ENCODE measurements at places on chromosomes 1 and 21. TPM values are rescaled to one million over a fixed set of nuclear protein-coding genes. Genes with fewer than 3 reads are reported as not detected.

SH2D5 gene
- not detected for total RNA-seq

SERPINC1 gene
- total RNA-seq = not detected

PRCC gene
- 23.3 TPM for total RNA-seq

FMOD gene
- total RNA-seq = 57.1 TPM

SYNC gene
- 71.8 TPM for total RNA-seq

SEMA6C gene
- total RNA-seq = 83.6 TPM

GNG4 gene
- 0.51 TPM for total RNA-seq

C8B gene
- total RNA-seq = not detected

TTLL7 gene
- total RNA-seq = 44.2 TPM

SPRR2A gene
- total RNA-seq = 3.1 TPM

KRTAP13-4 gene
- not detected for total RNA-seq

TMEM200B gene
- total RNA-seq = 11.0 TPM

KRTAP13-2 gene
- total RNA-seq = not detected

SPATA21 gene
- not detected for total RNA-seq

NECTIN4 gene
- total RNA-seq = 18.0 TPM

- DNase-seq = peak; percentile 60
Measured at GRCh38 chr1:16153999-16154673, 1.7 kb downstream of the EPHA2 start.

- no peak for DNase-seq
Measured at GRCh38 chr1:94792473-94793295, 27.5 kb upstream of the SLC44A3 start.

DNA sequence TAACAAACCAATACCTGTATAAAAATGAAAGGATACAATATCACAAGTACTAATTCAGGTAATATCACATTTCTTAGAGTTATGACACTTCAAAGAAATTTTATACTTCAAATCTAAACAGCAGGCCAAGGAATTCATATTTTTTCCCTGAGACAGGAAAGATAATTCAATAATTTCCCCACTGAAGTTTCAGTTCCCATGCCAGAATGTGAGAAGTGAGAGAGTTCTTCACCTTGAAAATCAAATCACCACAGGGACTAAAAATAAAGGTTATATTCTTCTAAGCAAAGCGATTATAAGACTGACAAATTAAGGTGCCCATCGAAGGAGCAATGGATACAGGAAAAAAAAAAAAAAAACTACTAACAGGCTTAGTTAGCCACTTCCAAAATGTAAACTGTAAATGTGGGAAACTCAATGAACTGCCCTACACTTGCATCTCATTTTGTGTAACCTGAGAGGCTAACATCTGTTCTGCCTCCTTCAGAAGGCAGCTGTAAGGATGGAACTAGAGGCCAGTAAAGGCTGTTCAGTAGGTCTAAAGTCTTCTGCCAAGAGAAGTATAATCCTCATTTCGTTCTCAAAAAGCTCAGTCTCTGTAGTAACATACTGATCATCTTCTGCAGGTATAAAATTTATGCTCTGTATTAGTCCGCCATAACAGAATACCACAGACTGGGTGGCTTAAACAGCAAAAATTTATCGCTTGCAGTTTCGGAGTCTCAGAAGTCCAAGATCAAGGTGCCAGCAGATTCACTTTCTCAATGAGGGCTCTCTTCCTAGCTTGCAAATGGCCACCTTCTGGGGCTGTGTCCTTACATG lies 127.8 kb downstream of the RERE start:
- DNase-seq = peak; percentile 87

GRCh38 chr1:999725-1000356 lies at the start of gene HES4:
TSS of gene HES4 (minus strand) at chr1:1000097. CDS start at chr1:999973, 124 bp downstream.
- peak; percentile 97 for DNase-seq

DNA sequence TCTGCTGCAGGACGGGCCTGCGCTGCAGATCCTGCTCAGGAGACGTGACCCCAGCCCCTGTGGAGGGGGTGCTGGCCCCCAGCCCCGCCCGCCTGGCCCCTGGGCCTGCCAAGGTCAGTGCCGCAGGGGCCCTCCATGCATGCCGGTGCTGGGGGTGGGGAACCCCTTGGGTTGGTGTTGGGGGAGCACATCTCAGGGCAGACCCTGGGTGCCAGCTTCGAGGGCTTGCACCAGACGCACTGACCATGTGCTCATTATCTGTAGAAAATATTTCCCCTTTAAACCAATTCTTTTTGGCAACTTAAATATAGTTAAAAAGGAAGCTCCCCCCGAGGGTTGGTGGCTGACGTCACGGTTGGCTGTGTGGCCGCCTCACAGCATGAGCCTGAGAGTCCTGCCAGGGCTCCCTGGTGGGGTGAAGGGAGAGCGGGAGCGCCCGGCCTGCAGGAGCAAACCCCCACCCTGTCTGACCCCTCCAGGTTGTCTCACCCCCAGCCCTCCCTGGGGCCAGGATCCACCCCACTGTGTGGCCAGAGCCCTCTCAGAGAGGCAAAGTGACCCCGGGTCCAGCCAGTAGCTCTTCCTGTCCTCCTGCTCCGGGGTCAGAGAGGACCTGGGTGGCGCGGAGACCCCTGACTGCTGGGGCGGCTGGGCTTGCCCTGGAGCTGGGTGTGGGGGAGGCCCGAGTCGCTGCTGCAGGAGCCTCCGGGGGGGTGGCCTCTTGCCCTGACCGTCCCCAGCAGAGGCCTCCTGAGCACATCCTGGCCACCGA lies 5.3 kb upstream of the PFKL start:
- DNase-seq = peak; percentile 55

- DNase-seq = no peak
Measured at GRCh38 chr1:222979561-222979960, 163.5 kb downstream of the TLR5 start.

DNA sequence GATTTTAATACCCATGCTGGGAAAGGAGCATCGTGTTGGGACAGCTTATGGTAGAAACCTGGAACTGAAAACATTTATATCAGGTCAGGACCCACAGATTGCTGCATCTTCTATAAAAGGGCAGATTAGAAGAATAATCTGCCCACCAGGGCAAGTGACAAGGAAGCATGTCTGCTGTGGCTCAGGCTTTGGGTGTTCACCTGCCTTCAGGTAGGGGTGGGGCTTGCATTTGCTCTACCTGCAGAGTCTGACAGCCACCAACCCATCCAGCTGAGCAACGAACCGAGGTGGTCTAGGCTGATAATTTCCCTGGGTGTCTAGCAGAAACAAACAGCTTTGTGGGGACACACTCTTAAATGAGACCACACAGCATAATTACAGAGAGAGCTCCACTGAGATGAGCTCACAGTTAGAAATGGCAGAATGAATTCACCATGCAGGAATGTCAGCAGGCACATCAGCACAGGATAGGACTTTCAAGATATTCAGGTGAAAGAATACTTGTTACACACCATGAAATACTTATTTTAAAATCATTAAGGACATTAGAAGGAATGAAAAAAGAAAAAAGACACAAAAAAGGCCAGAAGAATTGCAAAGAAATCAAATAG lies 36.1 kb upstream of the B3GALT5 start:
- no peak for DNase-seq

DNA sequence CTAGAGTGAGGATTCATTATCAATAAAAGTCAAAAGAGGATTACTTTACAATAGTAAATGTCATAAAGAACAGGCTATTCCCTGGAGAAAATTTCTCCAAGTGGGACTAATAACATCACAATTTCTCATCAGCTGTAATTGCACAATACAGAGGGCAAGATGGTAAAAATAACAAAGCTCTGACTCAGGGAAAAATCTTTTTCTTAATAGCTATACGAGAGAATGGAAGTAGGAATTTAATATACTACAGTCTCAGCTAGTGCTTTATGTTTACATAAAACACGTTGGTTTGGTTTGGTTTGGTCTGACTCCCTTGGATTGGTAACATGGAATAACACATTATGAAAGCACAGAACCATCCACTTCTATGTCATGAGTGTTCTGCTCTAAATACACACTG lies 397.6 kb downstream of the LRRIQ3 start:
- DNase-seq = no peak

GRCh38 chr1:42312576-42313212 lies 22.3 kb downstream of the FOXJ3 start:
- DNase-seq = no peak

DNA sequence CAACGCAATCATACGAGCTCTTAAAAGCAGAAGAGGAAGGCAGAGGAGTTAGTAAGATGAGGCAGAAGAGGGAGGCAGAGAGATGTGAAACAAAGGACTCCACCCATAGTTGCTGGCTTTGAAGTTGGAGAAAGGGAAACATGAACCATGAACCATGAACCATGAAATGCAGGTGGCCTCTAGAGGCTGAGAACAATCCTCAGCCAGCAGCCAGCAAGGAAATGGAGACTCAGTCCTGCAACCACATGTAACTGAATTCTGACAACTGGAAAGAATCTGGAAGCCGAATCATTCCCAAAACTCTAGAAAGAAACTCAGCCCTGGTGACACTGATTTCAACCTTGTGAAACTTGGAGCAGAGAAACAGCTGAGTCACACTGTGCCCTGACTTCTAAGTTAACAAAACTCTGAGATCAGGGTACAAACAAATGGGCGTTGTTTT lies 10.1 kb downstream of the DIPK1A start:
- peak; percentile 22 for DNase-seq

DNA sequence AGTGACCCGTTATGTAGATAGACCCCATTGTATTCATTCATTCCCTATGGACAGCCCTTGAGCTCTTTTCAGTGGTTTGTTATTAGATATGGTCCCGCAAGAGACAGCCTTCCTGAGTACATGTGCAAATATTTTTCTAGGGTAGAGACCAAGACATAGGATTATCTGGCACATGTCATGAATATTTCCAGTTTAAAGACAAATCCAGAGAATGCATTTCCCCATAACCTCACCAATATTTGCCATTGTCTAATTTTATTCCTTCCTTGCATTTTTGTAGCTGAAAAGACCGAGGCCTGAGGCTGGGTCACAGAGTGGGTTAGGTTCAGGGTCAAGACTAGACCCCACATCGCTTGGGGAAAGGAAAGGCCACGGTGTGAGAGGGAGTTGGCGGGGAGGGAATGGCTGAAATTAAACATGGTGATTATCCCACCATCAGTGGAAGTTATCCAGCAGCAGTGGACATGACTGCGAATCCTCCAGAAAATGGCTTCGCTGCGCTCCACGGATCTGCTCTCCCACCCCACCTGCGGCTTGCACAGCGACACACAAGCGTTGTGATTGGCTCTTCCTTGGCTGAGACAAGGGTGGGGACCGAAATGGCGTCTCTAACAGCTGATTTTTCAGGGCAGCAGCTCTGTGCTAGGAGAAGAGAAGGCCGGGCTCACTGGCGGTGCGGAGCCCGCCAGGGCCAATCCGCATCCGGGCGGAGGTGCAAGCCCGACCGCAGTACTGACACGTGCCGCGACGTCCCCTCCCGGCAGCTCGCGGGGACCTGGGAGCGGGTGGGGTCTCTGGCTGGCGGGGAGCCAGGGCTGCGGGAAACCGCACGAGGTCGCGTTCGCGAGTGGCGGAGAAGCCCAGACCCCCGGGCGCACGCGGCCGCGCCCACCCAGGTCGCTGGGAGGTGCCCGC lies 16.1 kb upstream of the STMN1 start:
- peak; percentile 75 for DNase-seq

DNA sequence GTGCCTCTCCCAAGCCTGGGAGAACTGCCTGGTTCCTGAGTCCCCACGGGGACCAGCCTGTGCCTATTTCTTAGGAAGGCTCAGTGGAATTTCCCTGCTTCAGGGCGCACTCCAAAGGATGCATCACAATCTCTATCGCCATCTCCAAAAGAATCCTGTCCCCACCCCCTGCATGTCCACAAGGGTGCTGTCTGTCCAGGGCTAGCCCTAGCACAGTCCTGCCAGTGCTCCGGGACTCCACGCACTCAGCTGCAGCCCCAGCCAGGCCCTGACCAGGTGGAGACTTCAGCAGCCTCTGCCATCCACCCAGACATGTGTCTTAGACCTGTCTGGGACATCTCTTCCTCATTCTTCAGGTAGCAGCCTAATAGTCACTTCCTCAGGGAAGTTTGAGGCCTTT lies 199.7 kb downstream of the GRIK3 start:
- DNase-seq = no peak

DNA sequence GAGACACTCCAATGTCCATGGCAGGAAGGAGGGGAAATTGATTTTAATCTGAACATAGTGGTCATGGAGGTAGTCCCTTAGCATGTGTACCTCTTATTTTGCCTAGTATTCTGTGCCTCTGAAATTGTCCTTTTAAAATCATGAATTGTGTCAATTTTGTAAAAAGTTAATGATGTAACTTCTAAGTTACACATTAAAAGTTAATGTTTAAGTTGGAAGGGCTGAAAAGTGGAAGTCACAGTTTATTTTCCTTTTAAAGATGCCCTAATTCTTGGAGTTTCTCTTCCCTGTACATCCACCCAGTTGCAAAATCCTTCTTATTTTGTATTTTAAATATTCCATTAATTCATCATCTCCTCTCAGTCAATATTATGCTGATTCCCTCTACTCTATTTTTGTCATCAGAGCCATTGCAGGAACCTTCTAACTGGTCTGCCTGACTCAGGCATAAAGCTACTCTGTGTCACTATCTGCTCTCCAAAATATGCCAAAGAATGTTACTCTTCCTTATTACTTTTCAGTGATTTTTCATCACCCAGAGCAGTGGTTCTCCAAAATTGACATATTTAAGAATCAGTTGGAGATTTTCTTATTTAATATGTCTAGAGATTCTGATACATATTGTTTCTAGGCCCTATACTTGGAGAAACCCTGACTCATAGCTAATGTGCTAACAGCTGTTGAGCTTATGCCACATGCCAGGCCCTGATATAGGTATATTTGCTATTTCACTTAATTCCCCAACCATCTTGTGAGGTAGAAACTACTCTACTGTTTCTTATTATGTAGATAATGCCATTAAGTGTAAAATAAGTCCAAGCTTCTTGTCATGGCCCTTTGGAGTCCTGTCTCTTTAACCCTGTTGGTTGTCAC lies 5.1 kb downstream of the HOOK1 start:
- no peak for DNase-seq

DNA sequence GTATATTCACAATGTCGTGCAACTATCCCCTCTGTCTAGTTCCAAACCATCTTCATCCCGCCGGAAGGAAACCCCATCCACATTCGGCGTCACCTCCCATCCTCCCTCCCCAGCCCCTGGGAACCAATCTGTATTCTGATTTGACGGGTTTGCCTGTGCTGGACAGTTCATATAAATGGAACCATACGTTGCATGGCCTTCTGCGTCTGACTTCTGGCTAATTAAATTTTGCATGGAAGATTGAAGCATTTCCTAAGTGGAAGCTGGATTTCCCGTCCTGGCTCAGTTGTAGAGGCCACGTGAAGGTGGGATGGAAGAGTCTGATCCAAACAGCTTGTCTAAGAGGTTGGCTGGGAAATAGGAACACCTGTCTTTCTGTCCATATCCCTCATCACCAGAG lies 14.6 kb downstream of the SPSB1 start:
- peak; percentile 56 for DNase-seq

GRCh38 chr1:71885171-71885570 lies 397.2 kb downstream of the NEGR1 start:
- DNase-seq = peak; percentile 10
